Hepatocyte (in vitro differentiated cells): ENCODE measurements at places on chromosomes 1 and 21. TPM values are rescaled to one million over a fixed set of nuclear protein-coding genes. Genes with fewer than 3 reads are reported as not detected.

- no peak overlapping the region for H3K27ac ChIP-seq
- H3K4me3 ChIP-seq, result no peak overlapping the region
- no peak for DNase-seq
- no peaks in the 10 kb centered on the region for H3K27me3 ChIP-seq
- H3K4me1 ChIP-seq, result peaks cover 26% of the 10 kb centered on the region
- H3K36me3 ChIP-seq, result no peaks in the 10 kb centered on the region
These were observed 3.8 kb downstream of the B4GALT2 start for GRCh38 chr1:43982808-43983207.

- no peaks in the 10 kb centered on the region for H3K36me3 ChIP-seq
- H3K4me3 ChIP-seq, result no peak overlapping the region
- DNase-seq, result no peak
- H3K27me3 ChIP-seq, result no peaks in the 10 kb centered on the region
- peaks cover 4% of the 10 kb centered on the region for H3K4me1 ChIP-seq
These were observed 102.9 kb upstream of the TLR5 start for GRCh38 chr1:223245983-223246382.

DNA sequence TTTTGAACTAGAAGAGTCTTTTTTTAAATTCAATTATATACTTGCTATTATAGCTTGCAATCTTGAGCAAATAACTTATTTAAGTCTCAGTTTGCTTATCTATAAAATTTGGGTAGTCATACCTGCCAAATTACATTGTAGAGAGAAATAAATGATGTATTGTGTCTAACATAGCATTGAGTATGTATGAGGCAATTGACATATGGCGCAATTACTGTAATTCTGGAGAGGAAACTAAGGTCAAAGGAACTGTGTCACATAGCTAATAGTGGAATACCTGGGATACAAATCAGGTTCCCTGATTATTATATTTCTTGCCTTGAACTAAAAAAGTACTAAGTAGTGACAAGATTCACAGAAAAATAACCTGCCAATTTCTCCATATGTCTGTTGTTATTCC, 302.5 kb downstream of the PDE4B start:
- H3K27me3 ChIP-seq, result no peaks in the 10 kb centered on the region
- H3K36me3 ChIP-seq, result no peaks in the 10 kb centered on the region
- H3K4me3 ChIP-seq, result no peak overlapping the region
- H3K4me1 ChIP-seq, result no peaks in the 10 kb centered on the region

GRCh38 chr1:158931055-158931737, at the start of gene PYHIN1:
Gene PYHIN1 (plus strand): TSS chr1:158931552. CDS start chr1:158936911, 5,359 bp downstream.
- H3K4me3 ChIP-seq, result no peak within 1 kb of the TSS
- no peaks in the 10 kb centered on the region for H3K36me3 ChIP-seq
- no peak for DNase-seq
- H3K4me1 ChIP-seq, result no peaks in the 10 kb centered on the region

DNA sequence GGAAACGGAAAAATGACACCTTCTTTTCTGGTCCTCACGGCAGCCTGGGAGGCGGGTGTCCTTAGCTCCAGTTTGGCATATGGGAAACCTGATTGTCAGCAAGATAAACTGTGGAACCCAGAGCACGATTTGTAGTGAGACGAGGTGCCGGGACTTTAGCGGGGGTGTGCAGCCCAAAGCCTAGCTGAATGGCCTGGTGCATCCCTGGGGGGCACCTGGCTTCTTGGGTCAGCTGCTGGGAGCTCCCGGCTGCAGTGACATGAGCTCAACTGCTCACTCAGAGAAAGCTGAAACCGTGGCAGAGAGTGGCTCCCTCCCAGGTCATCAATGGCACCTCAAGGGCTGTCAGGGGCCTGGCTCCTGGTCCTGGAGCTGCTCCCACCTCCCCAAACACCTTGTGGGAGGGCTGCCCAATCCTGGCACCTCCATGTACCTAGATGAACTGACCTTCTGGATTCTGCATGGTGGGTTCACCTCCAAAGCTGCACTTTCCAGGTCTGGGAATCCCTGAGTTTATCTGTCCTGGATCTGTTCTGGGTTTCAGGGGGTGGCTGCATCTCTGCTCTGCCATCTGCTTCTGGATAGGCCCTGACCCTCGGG, 260.5 kb downstream of the MATN1 start:
- H3K4me3 ChIP-seq, result no peak overlapping the region
- no peak for DNase-seq
- no peaks in the 10 kb centered on the region for H3K36me3 ChIP-seq
- H3K27ac ChIP-seq, result no peak overlapping the region
- no peaks in the 10 kb centered on the region for H3K27me3 ChIP-seq

DNA sequence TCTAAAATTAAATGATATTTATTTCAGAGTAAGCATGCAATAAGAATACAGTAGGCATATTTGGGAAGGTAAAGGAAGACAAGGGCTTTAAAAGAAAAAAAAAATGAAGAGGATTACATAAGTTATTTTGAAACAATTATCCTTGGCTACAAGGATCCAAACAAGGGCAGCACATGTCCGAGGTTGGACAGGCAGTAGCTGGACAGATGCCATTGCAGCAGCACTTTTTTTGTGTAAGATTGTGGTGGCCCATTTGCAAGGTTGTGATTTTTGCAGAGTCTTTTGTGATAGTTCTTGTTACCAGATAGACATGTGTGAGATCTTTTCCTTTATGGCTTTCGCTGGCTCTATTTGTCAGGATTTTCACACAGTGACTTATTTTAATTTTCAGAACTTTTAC, 89.4 kb upstream of the COG2 start:
- no peak for DNase-seq
- no peak overlapping the region for H3K27ac ChIP-seq
- no peaks in the 10 kb centered on the region for H3K27me3 ChIP-seq
- H3K4me3 ChIP-seq, result no peak overlapping the region
- no peaks in the 10 kb centered on the region for H3K36me3 ChIP-seq

DNA sequence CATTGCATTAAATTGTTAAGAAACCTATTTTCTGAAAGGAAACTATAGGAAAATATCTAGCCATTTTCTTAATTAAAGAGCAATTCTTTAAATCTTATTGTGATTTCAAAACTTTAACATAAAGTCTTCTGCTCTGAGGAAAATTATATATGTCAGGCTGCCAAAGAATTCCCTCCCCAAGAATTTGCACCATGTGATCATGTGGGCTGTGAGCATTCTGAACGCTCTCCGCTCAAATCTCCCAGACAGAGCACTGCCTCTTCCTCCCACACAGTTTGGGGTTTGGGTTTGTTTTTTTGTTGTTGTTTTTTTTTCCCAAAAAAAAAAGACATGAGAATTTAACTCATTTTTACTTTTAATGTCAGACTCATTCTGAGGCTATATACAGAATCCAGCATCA, 155.9 kb upstream of the PALMD start:
- no peaks in the 10 kb centered on the region for H3K27me3 ChIP-seq
- DNase-seq, result no peak

DNA sequence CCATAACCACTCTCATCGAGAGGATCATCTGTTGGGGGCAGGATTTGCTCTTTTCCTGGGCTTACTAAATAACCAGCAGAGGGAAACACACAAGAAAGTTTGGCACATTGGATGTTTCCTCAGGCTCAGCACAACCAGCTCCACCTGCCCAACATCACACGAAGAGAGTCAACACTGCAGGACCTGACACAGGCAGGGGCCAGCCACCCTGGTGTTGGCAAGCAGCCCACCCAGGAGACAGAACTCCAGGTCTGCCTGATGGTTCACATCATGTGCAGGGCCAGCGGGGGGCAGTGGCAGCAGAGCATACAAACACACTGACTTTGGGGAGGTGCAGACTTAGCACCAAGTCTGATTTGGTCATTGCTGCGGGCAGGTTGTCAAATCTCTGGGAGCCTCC, 182.3 kb upstream of the GALNT2 start:
- no peaks in the 10 kb centered on the region for H3K36me3 ChIP-seq
- H3K27me3 ChIP-seq, result no peaks in the 10 kb centered on the region
- DNase-seq, result no peak
- H3K4me3 ChIP-seq, result no peak overlapping the region
- no peaks in the 10 kb centered on the region for H3K4me1 ChIP-seq
- no peak overlapping the region for H3K27ac ChIP-seq

GRCh38 chr1:101006553-101006952, 19.0 kb downstream of the DPH5 start:
- no peaks in the 10 kb centered on the region for H3K36me3 ChIP-seq
- no peaks in the 10 kb centered on the region for H3K27me3 ChIP-seq
- no peak overlapping the region for H3K27ac ChIP-seq
- H3K4me3 ChIP-seq, result no peak overlapping the region
- H3K4me1 ChIP-seq, result peaks cover 7% of the 10 kb centered on the region
- DNase-seq, result no peak

- DNase-seq, result no peak
- H3K36me3 ChIP-seq, result no peaks in the 10 kb centered on the region
- no peak overlapping the region for H3K4me3 ChIP-seq
- H3K4me1 ChIP-seq, result peaks cover 4% of the 10 kb centered on the region
- H3K27me3 ChIP-seq, result no peaks in the 10 kb centered on the region
These were observed 36.9 kb downstream of the GDAP2 start for GRCh38 chr1:117892512-117892911.

DNA sequence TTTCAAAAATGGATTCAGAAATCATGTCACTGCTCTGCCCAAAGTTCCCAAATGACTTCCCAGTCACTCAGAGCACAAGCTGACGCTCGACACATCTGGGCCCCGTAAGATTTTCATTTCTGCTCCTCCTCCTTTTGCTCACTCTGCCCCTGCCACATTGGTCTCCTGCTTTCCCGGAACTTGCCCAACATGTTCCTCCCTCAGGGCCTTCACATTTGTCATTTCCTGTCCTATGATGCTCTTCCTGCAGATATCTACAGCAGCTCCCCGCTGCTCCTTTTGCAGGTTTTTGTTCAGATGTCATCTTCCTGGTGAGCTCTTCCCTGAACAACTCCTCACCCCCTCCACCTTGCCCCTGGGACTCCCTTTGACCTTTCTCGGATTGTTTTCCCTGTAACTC, 58.5 kb upstream of the IVNS1ABP start:
- no peak overlapping the region for H3K4me3 ChIP-seq
- H3K27ac ChIP-seq, result no peak overlapping the region
- no peaks in the 10 kb centered on the region for H3K27me3 ChIP-seq
- no peak for DNase-seq
- H3K4me1 ChIP-seq, result no peaks in the 10 kb centered on the region
- H3K36me3 ChIP-seq, result no peaks in the 10 kb centered on the region

GRCh38 chr1:81654147-81654546, 146.6 kb upstream of the ADGRL2 start:
- no peak overlapping the region for H3K4me3 ChIP-seq
- H3K4me1 ChIP-seq, result peaks cover 3% of the 10 kb centered on the region
- no peak for DNase-seq
- no peak overlapping the region for H3K27ac ChIP-seq

DNA sequence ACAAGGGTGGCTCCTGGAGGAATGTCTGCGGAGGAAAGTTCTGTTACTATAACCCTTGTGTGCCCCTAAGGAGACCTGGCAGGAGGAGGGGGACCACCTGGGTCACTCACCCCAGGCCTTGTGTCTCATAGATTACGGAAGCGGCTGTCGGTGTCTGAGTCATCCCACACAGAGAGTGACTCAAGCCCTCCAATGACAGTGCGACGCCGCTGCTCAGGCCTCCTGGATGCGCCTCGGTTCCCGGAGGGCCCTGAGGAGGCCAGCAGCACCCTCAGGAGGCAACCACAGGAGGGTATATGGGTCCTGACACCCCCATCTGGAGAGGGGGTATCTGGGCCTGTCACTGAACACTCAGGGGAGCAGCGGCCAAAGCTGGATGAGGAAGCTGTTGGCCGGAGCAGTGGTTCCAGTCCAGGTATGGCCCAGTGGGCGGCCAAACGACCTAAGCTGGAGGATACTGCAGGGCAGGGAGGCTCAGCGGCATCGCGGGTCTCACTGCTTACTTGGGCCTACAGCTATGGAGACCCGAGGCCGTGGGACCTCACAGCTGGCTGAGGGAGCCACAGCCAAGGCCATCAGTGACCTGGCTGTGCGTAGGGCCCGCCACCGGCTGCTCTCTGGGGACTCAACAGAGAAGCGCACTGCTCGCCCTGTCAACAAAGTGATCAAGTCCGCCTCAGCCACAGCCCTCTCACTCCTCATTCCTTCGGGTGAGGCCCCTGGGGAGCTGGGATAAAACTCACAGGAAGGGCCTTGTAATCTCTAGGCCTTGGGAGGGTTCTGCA, 101.4 kb downstream of the PIK3R3 start:
- no peak overlapping the region for H3K4me3 ChIP-seq
- no peaks in the 10 kb centered on the region for H3K27me3 ChIP-seq
- H3K4me1 ChIP-seq, result no peaks in the 10 kb centered on the region
- no peak for DNase-seq
- H3K36me3 ChIP-seq, result no peaks in the 10 kb centered on the region
- H3K27ac ChIP-seq, result no peak overlapping the region

GRCh38 chr1:72109916-72110315, 172.4 kb downstream of the NEGR1 start:
- no peak overlapping the region for H3K27ac ChIP-seq
- no peak for DNase-seq
- no peaks in the 10 kb centered on the region for H3K4me1 ChIP-seq
- no peak overlapping the region for H3K4me3 ChIP-seq
- H3K27me3 ChIP-seq, result no peaks in the 10 kb centered on the region

DNA sequence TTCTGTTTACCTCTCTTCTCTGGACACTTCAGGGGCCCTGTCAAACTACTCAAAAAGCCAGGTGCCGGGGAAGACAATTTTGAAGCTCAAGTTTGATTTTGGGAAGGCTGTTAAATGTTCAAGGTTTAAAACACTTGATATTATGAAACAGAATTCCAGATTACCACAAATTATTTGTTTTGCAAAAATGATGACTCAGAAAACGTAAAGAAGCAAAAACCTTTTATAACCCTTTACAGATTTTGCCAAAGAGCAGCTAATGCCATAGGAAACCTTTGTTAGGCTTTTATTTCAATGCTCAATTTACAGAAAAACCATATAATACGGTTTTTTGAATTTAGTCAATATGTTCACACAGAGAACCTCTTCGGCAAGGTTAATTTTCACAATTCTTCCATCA, 593.4 kb upstream of the ZP4 start:
- no peaks in the 10 kb centered on the region for H3K27me3 ChIP-seq
- H3K36me3 ChIP-seq, result no peaks in the 10 kb centered on the region
- no peak for DNase-seq
- peak overlapping the region; percentile 42 for H3K27ac ChIP-seq

DNA sequence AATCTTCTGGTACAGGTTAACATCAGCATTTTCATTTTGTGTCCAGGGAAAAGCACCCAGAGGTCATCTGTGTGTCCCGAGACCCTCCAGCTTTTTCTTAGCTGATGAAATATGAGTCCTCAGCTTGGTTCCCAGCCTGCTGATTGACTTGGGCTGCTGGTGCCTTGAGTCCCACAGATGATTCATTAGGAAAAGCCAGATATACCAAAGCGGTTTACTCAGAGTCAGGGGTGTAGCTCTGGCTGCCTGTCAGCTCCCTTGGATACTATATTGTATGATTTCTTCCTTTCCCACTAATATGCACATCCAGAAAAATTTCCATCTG, 43.7 kb upstream of the MAB21L3 start:
- H3K27me3 ChIP-seq, result no peaks in the 10 kb centered on the region
- peak; percentile 13 for DNase-seq
- H3K36me3 ChIP-seq, result no peaks in the 10 kb centered on the region
- H3K4me3 ChIP-seq, result no peak overlapping the region
- H3K4me1 ChIP-seq, result no peaks in the 10 kb centered on the region

- no peaks in the 10 kb centered on the region for H3K27me3 ChIP-seq
- no peaks in the 10 kb centered on the region for H3K4me1 ChIP-seq
- H3K4me3 ChIP-seq, result no peak overlapping the region
- no peaks in the 10 kb centered on the region for H3K36me3 ChIP-seq
- DNase-seq, result no peak
These were observed 465 bp upstream of the CFHR3 start for GRCh38 chr1:196774175-196774574.

The FCER1G gene
- polyA plus RNA-seq, result 4.8 and 14.5 TPM in 2 replicates

The S100A3 gene
- 1.9 and 6.1 TPM in 2 replicates for polyA plus RNA-seq

The AXDND1 gene
- polyA plus RNA-seq, result 0.27 and 0.90 TPM in 2 replicates

The UMODL1 gene
- polyA plus RNA-seq, result 0.15 TPM in 1 of 2 replicates, not detected in the other

The POU3F1 gene
- polyA plus RNA-seq, result 0.73 and 0.83 TPM in 2 replicates
